Activated T-cell treated with anti-CD3 and anti-CD28 coated beads for 48 hours (primary cell): ENCODE measurements at places on chromosomes 7 and 10.

- DNase-seq = no peak
Measured at GRCh38 chr7:134660961-134661376, 14.3 kb downstream of the BPGM start.

DNA sequence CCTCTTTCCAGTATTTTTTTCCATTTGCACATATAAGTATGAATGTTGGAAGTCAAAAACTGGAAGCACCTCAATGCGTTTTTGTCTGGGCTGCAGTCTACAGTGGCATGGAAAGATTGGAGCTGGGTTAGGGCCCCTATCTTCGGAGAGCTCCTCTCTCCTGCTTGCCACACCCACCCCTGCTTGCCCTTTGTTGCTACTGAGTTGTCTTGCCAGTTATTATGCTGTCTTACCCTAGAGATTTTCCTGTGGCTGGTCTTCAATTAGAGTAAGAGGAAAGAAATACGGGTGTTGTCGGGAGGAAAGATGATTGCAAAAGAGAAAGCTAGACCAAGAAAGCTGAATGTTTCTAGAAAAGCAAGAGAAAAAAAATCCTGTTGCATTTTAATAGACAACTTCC lies 228.9 kb upstream of the CELF2 start:
- no peak for DNase-seq

- DNase-seq = no peak
Measured at GRCh38 chr10:74963549-74963948, 137.1 kb downstream of the KAT6B start.

DNA sequence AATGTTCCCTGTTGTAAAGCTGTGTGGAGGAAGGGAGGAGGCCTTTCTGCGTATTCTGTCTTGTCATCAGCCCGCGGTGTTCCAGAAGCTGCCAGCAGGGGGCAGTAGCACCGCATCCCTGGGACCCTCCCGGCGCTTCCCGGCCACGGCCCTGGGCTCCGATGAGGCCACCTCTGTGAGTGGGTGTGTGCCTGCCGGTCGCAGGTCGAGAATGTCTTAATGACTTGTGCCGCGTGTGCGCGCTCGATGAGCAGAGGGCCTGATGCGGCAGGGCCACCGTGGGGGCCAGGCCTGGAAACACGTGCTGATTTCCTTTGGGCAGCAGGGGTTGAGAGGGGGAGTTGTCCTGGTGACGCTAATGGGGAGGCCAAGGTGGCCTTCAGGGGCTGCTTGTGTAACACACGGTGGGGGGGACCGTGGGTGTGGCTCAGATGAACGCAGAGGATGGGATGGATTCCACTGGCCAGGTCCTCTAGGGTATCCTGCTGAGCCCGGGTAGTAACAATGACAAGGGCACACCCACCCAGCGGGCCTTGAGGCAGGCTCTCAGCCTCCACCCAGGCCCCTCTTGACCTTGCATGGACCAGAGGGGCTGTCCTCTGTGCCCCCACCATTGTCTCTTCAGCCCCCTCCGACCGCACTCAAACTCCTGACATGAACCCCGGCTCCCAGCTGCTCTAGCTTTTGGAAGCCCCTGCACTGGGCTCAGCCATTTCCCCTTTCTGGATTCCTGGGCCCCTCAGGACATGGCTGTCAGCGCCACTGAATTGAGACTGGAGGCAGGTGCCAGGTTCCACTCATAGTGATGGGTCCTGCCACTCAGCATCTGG lies 135.9 kb upstream of the PODXL start:
- DNase-seq = peak; percentile 60

- DNase-seq = no peak
Measured at GRCh38 chr10:37619336-37619735, 238.1 kb downstream of the ZNF248 start.

DNA sequence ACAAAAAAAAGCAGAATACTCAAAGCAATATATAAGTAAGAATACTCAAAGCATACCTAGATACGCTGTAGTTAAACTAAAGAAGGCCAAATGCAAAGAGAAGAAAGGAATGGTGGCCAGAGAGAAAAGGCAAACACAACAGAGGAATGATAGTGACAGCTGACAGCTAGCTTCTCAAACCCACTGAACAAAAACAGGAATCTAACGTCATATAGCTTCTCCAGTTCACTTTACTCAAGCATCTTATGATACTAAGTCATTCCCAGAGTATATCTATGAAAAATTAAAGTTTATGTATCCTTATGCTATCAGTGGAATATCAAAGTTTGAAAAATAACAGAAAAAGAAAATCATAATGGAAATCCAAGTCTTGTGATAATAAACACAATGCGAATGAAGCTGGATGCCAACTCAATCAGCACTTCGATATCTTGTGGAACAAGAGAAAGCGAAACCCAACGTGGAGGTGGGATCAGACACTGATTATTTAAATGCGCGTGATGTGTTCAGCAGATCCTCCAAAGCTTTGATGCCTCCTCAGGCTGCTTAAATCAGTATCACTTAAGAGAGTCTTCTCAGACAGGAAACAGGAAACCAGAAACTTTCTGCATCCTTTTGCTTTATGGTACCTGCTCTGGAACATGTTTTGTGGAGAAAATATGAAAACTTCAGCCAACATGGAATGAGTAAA lies 102.8 kb downstream of the PIP4K2A start:
- DNase-seq = no peak

DNA sequence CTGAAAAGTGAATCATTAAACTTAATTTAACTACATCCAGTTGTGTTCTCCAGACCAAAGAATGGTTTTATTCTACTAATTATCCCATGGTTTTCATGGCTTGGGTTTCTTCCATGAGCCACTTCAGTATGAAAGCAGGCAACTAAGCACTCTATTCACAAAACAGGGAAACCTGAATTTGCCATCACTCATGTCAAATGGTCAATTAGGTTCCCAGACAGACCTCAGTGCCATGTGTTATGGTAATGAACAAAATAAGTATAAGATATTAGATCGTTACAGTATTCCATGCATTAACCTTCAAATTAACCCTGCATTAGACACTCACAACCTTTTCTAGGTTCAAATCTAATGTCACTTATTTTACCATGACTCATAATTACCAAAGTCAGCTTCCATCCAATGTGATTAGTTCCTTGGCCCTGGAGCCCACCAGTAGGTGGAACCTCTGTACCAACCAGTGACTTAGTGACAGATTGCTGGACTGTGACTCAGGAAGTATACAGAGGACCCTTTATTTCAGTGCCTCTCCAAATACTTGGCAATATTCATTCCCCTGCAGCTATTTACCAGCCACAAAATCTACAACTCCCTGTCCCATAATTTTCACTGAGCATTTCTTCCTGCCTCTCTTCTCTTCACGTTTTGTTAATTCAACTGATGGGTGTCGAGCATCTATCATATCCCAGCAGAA lies 1270.2 kb upstream of the SORCS1 start:
- DNase-seq = no peak

DNA sequence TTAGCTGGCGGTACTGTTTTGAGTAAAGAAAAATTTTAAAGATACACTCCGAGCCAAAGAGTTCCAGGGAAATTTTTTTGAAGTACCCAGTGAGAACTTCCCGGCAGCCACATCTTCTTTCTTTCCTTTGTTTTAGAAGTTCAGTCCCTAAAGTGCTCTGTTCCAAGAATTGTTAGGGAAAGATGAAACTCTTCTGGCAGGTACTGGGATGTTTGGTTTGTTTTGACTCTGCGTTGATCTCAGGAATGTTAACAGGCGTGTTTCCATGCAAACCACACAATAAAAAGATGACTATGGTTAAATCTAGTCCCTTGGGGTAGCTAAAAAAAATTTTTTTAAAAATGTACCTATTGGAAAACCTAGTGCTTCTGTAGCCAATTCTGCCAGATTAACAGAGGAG lies 224.7 kb upstream of the PHYHIPL start:
- DNase-seq = no peak

DNA sequence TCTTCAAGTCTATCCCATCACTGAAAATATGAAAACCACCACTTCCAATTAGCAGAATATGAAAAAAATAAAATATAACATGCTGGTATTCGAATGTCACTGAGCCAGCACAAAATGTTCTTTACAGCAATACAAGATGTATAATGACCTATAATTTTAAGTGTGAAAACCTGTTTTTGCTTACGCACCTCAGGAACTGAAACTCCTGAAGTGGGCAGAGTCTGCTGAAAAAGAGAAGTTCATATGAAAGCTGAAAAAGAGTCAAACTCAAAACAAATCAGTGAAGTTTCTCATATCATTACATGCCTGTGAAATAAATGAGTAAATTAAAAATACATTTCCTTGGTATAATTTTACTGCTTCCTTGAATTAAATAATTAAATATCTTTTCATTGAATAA lies 272.5 kb downstream of the DGKB start:
- DNase-seq = no peak

DNA sequence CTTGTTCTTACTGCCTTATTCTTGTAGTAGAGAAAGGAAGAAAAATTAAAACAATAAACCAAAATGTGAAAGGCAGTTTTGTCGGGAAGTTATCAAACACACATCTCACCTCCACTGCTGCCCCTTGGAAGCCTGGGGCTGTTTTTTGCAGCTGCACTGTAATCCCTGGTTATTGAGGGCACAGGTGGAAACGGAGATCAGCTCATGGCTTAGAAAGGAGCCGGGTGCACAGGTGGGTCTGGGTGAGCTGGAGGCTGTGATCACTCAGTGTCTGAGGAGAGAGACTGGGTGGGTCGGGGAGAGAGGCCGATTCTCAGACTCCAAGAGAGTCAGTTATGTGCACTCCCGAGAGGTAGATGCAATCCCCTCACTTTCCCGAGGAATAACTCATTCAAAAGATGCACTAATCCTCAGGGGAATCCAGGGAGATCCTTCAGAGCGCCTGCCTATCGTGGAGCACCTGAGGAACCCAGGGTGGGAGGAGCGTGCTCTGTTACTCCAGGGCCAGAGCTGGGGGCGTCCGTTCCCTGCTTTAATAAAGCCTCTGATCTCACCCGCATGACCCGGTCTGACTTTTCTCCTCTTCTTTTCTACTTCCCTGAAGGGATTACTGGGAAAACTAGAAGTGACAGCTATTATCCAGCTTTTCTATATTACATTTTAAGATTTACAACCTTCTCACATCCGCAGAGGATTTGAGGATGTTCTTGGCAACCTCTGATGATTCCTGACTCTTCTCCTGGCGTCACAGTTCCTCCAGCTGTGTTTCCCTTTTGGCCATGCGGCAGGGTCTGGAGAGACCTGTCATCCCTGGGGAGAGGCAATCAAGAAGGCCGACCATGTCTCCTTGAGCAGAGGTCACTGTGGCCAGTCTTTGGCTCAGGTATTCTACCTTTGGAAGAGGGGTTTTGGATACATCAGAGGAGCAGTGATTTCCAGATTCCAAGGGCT lies 82.1 kb downstream of the CAMK1D start:
- no peak for DNase-seq

GRCh38 chr10:131059881-131060280 lies 251.6 kb downstream of the TCERG1L start:
- DNase-seq = no peak

- no peak for DNase-seq
Measured at GRCh38 chr10:51875610-51876009, 176.2 kb upstream of the CSTF2T start.

DNA sequence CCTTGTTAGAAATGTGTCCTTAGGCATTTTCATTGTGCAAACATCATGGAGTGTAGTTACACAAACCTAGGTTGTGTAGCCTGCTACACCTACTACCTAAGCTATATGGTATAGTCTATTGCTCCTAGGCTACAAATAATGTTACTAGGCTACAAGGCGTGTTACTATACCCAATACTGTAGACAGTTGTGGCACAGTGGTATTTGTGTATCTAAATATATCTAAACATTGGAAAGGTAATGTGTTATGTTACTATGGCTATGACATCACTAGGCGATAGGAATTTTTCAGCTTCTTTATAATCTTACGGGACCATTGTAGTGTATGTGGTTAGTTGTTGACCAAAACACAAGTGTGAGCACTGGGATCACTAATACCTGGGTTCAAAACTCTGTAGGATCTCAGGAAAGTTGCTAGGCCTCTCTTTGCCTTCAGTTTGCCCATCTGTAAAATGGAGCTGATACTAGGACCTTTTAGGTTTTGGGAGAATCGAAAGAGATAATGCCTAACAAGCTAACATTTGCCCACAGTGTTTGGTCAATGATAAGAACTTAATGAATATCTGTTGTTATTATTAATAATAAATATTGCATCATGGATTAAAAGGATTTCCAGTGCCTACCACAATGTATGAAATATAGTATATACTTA lies 2.7 kb downstream of the BICC1 start:
- DNase-seq = no peak

DNA sequence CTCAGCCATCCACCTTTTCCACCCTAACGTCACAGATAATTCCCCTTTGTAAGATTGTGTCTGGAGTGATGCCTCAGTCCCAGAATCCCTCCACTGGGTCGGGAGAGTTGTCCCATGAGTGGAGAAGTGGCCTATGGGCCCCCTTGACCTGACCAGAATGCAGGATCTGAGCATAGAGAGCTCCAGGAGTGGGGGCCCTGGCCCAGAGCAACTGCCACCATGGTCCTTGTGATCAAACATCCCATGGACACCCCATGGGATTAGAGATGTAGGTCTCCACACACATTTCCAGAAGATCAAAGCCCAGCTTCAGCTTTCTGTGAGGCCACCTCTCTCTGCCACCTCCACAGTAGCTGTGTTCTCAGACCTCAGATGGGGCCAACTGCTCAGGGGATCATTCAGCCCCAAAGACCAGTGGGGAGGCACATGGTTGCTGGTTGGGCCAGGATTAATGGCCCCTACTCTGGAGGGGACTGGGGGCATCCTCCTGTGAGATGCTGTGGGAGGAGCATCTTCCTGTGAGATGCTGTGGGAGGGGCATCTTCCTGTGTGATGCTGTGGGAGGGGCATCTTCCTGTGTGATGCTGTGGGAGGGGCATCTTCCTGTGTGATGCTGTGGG lies 28.5 kb upstream of the DPYSL4 start:
- DNase-seq = no peak

DNA sequence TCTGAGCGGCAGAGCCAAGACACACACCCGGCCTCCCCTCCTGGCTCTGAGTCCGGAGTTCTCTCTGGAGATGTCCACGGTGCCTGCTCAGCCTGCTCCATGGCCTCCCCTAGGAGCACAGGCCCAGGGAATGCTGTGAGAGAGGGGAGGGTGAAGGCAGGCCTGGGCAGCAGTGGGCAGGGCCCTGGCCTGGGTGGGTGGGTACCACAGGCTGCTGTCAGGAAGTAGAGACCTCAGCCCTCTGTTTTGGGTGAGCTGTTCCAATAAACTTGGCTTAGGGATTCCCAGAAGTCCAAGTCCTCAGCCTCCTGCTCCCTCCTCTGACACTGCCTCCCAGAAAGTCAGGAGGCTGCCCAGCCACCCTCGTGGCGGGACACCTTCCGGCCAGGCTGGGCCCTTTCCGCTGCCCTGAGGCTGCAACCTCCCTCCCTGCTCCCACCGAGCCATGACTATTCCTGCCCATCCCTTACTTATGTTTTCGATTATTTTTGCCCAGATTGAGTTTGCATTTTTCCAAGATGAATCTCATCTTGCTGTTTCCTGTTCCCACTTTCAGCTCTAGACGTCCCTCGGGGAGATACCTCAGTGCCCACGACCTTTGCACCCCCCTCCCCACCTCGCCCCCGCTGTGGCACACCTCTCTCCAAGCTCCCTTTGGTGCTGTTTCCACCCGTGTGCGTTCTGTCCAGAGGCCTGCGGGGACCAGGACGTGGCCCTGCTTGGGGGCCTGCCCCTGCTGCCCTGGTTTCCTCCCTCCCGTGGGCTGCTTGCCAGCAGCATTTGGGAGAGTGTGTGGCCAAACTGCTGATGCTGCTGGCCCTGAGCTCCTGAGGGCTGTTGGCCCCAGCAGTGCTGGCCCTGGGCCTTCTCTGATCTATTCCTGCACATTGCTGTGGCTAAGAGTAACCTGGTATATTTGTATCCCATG lies 5.8 kb upstream of the POLM start:
- DNase-seq = no peak

GRCh38 chr7:80018941-80019808 lies 115.5 kb upstream of the GNAI1 start:
- peak; percentile 6 for DNase-seq

- no peak for DNase-seq
Measured at GRCh38 chr10:50464004-50464409, 159.7 kb downstream of the SGMS1 start.
